ENCODE measurements at places on chromosomes 7 and 10.
A peak's percentile ranks its signal among the peaks of the same experiment; 100 is the strongest.

DNA sequence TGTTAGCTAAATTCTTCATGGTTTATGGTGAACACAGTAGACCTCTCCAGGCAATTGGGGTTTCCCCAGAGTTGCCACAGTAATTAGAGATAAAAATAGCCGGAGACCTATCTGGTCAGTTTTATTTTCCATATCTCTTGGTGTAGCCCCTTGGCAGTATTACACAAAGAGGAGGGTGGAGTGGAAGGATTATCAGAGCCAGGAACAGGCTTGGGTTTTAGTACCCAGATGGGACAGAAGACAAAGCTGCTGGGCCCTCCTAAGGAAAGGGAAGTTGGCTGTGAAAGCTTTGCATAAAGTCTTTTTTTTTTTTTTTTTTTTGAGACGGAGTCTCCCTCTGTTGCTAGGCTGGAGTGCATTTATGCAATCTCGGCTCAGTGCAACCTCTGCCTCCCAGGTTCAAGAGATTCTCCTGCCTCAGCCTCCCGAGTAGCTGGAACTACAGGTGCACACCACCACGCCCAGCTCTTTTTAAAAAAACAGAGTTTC is 9.7 kb downstream of the ZSCAN21 start:
- DNase-seq = no peak

GRCh38 chr10:47325303-47326291 is 3.3 kb downstream of the GDF2 start:
- DNase-seq = no peak

GRCh38 chr7:157273208-157274093 is 63.4 kb upstream of the DNAJB6 start:
- DNase-seq = peak; percentile 51

- no peak for DNase-seq
Measured at GRCh38 chr7:2993868-2994267, 49.8 kb downstream of the CARD11 start.

Data from activated gamma-delta T cell treated with Interleukin-2 at 50 U/mL for 16 hours (primary cell).